Thyroid gland (tissue), 4 donors: ENCODE measurements at places on chromosomes 7 and 10. TPM values are rescaled to one million over a fixed set of nuclear protein-coding genes. Genes with fewer than 3 reads are reported as not detected.
A peak's percentile ranks its signal among the peaks of the same experiment; 100 is the strongest.

- no peaks in the 10 kb centered on the region for H3K36me3 ChIP-seq
- H3K4me3 ChIP-seq = no peak overlapping the region
- H3K27me3 ChIP-seq = no peaks in the 10 kb centered on the region
- no peaks in the 10 kb centered on the region for H3K4me1 ChIP-seq
- H3K27ac ChIP-seq = no peak overlapping the region
- no peak for DNase-seq
These were observed 658.6 kb upstream of the FOXK1 start for GRCh38 chr7:4023502-4023901.

- H3K4me3 ChIP-seq = no peak overlapping the region
- peak; percentile 55 for DNase-seq
- H3K36me3 ChIP-seq = no peaks in the 10 kb centered on the region
- peak overlapping the region; percentile 45 for H3K27ac ChIP-seq
- H3K4me1 ChIP-seq = peaks cover 12% of the 10 kb centered on the region
- no peaks in the 10 kb centered on the region for H3K27me3 ChIP-seq
These were observed 251.5 kb downstream of the LRMDA start for GRCh38 chr10:75682649-75683557.

SPDYE1 gene
- total RNA-seq = not detected

DNA sequence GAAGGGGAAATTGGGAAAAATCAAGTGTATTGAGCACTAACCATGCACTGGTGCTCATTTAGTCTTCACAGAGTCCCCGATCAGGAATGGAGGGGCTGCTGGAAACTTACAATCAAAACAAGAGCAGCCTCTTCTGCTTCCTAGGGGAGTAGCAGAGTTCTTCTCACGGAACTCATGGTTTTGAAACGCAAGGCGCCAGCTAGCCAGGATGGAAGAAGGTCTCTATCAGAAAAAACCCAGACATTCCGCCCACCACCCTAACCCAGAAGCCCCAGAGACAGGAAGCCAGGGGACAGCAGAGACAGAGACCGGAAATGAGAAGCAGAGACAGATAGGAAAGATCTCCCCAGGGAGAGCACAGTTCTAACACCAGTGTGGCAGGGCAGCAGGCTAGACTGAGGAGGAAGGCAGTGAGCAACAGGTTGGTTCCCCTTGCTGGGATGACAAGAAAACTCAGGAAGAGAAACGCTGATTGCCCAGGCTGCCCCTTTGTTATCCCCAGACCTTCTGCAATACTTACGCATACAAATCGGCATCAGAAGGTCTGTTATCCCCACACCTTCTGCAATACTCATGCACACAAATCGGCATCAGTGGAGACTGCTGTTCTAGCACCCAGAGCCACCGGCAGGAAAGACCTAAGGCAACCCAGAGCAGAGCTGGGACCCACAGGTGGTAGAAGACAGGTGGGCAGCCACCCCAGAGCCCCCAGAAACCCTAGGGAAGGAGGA lies 99.2 kb downstream of the CPXM2 start:
- H3K27ac ChIP-seq = no peak overlapping the region
- no peaks in the 10 kb centered on the region for H3K27me3 ChIP-seq
- no peaks in the 10 kb centered on the region for H3K36me3 ChIP-seq
- DNase-seq = no peak
- H3K4me3 ChIP-seq = no peak overlapping the region

DNA sequence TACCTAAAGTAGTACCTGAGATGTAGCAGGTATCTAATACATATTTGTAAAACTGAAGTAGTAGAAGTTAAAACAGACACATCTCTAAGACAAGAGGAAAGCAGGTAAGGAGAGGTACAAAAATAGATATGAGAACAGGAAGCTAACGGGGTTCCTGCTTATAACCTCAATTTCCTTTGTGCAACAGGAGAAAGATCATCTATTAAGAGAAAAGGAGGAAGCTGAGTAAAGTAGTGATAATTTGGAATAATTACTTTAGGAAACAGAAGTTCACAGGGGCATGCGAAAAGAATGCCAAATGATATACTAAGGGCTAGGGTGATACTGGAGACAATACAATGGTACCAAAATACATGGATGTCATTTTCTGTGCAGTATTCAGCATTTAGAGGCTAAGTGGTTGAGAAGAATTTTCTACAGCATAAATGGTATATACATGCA lies 108.7 kb downstream of the NRBF2 start:
- H3K27ac ChIP-seq = no peak overlapping the region
- no peak overlapping the region for H3K4me3 ChIP-seq
- no peak for DNase-seq
- no peaks in the 10 kb centered on the region for H3K36me3 ChIP-seq
- no peaks in the 10 kb centered on the region for H3K27me3 ChIP-seq

PDE1C gene
- 2.8 TPM for total RNA-seq

DNA sequence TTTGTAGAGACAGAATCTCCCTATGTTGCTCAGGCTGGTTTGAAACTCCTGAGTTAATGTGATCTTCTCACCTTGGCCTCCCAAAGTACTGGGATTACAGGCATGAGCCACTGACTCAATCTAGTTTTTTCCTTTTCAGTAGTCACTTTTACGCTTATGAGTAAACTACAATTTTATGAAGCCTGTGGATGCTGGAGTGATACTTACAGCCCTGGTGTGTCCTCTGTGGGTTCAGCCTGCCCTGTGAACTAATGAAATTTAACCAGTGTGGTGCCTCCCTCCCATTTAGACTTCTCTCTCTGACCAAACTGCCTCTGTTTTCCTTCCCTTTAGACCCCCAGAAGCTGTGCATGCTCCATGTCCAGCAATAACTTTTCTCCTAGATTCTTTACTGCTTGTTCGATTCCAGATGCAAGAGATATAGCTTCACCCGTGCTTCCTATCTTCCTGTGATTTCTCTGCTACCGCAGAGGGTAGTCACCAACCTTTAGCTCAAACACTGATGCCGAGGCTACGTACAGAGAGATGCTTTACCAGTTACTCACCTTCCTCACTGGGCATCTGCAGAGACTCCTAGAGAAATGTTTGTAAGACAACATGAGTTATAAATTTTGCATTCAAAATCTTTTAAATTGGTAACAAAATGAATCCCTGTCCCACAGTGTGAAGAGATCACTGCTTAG lies 90.8 kb downstream of the KIAA1217 start:
- DNase-seq = no peak
- H3K27ac ChIP-seq = no peak overlapping the region
- no peaks in the 10 kb centered on the region for H3K36me3 ChIP-seq

DNA sequence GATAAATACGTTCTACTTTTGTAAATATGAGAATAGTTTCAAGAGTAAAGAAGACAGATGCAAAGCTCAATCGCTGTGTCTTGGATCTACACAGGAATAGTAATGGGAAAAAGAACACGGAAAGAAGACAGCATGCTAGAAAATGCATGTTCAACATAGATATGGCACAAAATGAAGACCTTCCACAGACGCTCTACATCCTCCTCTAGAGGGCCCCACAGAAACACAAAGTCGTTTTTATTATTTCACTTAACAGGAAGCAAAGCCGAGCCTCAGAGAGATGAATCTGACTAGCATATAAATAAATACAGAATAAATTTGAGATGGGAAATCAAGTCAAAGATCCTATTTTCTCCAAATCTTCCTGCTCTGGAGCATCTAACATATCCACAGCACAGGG lies 292.6 kb downstream of the PARD3 start:
- H3K36me3 ChIP-seq = no peaks in the 10 kb centered on the region
- H3K27me3 ChIP-seq = no peaks in the 10 kb centered on the region
- H3K27ac ChIP-seq = no peak overlapping the region
- peaks cover 6% of the 10 kb centered on the region for H3K4me1 ChIP-seq
- no peak for DNase-seq
- H3K4me3 ChIP-seq = no peak overlapping the region

- H3K36me3 ChIP-seq = no peaks in the 10 kb centered on the region
- no peaks in the 10 kb centered on the region for H3K27me3 ChIP-seq
- H3K27ac ChIP-seq = no peak overlapping the region
- peaks cover 3% of the 10 kb centered on the region for H3K4me1 ChIP-seq
These were observed 1.7 kb downstream of the CDHR1 start for GRCh38 chr10:84196083-84196482.
